ENCODE measurements at places on chromosomes 16 and 17.

DNA sequence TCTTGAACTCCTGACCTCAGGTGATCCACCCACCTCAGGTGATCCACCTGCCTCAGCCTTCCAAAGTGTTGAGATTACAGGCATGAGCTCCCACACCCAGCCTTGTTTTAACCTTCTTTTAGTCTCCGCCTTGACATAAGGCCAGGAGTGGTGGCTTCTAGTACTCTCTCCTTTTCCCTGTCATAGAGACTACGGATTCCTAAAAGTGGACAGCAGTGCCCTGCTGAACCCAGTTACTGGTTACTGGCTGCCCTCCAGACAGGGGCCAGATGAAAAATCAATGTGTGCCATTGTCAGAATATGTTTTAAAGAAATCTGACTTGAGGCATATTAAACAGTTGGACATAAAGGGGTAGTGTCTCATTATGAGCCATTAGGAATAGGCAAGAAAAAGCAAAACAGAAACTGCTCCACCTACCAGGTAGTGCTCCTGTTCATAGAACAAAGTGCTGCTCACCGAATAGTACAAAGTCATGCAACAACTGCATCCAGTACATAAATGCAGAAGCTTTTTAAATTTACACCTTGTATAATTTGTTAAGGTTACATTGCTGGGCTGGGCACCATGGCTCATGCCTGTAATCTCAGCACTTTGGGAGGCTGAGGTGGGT, 32.1 kb downstream of the TRIM25 start:
- peaks cover 5% of the 10 kb centered on the region for H3K27me3 ChIP-seq
- no peak overlapping the region for H3K27ac ChIP-seq
- H3K4me1 ChIP-seq, result peaks cover 1% of the 10 kb centered on the region
- no peak for DNase-seq

- peaks cover 24% of the 10 kb centered on the region for H3K4me1 ChIP-seq
- H3K4me3 ChIP-seq, result no peak overlapping the region
- peak overlapping the region; percentile 76 for H3K27ac ChIP-seq
- no peaks in the 10 kb centered on the region for H3K27me3 ChIP-seq
- no peaks in the 10 kb centered on the region for H3K36me3 ChIP-seq
Measured at GRCh38 chr17:66711881-66712321, 123.0 kb upstream of the CACNG5 start.

DNA sequence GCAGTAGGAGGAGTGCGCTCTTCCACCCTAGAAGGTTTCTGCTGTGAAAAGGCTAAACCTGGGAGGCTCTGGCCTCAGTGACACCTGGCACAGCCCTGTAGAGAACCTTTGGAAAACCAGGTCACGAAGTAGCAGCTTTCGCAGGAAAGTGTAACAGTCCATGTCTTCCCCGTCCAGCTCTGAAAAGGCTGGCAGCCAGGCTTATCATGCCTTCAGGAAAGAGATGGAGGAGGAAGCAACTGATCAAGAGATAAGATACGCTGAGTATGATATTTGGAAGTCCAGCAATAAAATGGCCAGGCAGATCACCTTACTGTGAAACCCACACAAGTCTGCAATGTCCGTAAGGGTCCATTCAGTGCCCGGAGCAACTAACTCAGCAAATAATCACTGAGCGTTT, 22.3 kb downstream of the TUBD1 start:
- no peak for DNase-seq
- no peak overlapping the region for H3K27ac ChIP-seq
- H3K4me1 ChIP-seq, result no peaks in the 10 kb centered on the region
- H3K27me3 ChIP-seq, result no peaks in the 10 kb centered on the region
- H3K4me3 ChIP-seq, result no peak overlapping the region

- no peaks in the 10 kb centered on the region for H3K27me3 ChIP-seq
Measured at GRCh38 chr17:78898075-78898836, 4.7 kb downstream of the CEP295NL start.

DNA sequence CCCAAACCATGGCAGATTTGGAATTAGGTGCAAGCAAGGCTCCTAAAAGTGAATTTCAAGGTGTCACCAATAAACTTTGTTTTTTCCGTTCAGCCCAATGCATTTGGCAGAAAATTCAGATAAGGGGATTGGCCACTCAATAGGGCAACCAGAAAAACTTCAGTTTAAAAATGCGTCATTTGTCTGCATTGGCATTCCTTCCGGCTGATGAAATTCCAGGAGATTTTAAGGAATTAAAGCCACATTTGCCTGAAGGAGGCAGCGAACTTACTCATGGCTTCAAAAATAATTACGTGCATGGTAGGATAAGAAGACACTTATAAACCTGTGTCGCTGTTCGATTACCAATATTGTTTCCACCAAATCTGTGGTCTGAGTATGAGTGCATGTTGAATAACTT, 151.9 kb downstream of the SALL1 start:
- no peaks in the 10 kb centered on the region for H3K4me1 ChIP-seq
- H3K4me3 ChIP-seq, result no peak overlapping the region
- no peaks in the 10 kb centered on the region for H3K27me3 ChIP-seq
- no peak for DNase-seq
- H3K27ac ChIP-seq, result no peak overlapping the region

GRCh38 chr17:68863091-68863652, 92.0 kb downstream of the ABCA8 start:
- DNase-seq, result no peak
- no peak overlapping the region for H3K4me3 ChIP-seq
- no peak overlapping the region for H3K27ac ChIP-seq
- no peaks in the 10 kb centered on the region for H3K4me1 ChIP-seq

GRCh38 chr17:68621065-68621464, 19.9 kb upstream of the FAM20A start:
- peaks cover 12% of the 10 kb centered on the region for H3K27me3 ChIP-seq
- DNase-seq, result no peak
- no peaks in the 10 kb centered on the region for H3K4me1 ChIP-seq
- no peak overlapping the region for H3K27ac ChIP-seq
- H3K4me3 ChIP-seq, result no peak overlapping the region

DNA sequence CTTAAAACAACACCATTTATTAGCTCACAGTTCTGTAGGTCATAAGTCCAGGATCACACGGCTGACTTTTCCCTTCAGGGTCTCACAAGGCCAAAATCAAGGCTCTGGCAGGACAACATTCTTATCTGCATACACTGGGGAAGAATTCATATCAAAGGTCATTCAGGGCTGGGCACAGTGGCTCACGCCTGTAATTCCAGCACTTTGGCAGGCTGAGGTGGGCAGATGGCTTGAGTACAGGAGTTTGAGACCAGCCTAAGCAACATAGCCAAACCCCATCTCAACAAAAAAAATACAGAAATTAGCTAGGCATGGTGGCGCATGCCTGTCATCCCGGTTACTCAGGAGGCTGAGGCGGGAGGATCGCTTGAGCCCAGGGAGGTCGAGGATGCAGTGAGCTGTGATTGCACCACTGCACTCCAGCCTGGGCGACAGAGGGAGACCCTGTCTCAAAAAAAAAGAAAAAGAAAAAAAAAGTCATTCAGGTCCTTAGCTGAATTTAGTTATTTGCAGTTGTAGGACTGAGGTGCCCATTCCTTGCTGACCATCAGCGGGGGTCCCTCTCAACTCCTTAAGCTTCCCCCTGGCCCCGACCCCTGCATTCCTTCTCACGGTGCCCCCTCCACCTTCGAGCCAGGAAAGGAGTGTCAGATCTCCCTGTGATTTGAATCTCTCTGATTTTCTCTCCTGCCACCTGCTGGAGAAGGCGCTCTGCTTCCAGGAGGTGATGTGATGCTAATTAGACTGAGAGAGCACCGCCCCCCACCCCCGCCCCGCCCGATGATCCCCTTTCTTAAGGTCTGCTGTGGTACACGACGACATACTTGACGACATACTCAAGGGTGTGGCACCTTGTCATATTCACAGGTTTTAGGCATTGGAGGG, 91.8 kb upstream of the CLEC18A start:
- H3K27me3 ChIP-seq, result no peaks in the 10 kb centered on the region
- DNase-seq, result no peak
- H3K4me3 ChIP-seq, result no peak overlapping the region
- no peak overlapping the region for H3K27ac ChIP-seq
- H3K36me3 ChIP-seq, result no peaks in the 10 kb centered on the region
- no peaks in the 10 kb centered on the region for H3K4me1 ChIP-seq

GRCh38 chr16:80586476-80586875, 45.7 kb downstream of the DYNLRB2 start:
- H3K4me1 ChIP-seq, result no peaks in the 10 kb centered on the region
- no peak for DNase-seq
- H3K36me3 ChIP-seq, result no peaks in the 10 kb centered on the region

DNA sequence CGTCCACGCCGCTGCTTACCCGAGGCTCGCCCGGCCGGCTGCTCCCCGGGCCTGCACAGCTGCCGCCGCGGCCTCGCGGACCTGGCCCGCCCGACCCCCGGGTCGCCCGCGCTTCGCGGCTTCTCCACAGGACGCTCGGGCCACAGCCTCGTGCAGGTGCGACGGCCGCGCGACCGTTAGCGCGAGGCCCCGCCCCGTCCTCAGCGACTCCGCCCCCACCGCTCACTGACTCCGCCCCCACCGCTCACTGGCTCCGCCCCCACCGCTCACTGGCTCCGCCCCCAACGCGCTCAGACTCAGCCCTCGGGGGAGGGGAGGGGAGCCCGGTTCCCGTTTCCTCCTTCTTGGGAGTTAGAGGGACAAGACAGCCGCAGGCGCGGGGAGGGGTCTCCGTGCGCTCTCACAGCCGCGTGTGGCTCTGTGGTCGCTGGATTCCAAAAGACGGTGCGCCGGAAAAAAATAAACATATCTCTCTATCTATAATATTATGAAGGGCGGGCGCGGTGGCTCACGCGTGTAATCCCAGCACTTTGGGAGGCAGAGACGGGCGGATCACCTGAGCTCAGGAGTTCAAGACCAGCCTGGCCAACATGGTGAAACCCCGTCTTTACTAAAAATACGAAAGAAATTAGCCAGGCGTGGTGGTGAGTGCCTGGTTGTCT, at the start of gene MEIOB:
Gene MEIOB, minus strand, starts transcription at position 191 of the 662 bp plus-strand sequence. CDS start 3,989 bp downstream, outside the sequence.
- no peaks in the 10 kb centered on the region for H3K36me3 ChIP-seq
- peak within 1 kb of the TSS; percentile 18 for H3K27ac ChIP-seq
- H3K4me3 ChIP-seq, result peak within 1 kb of the TSS; percentile 36
- peaks cover 35% of the 10 kb centered on the region for H3K27me3 ChIP-seq
- H3K4me1 ChIP-seq, result peaks cover 14% of the 10 kb centered on the region

DNA sequence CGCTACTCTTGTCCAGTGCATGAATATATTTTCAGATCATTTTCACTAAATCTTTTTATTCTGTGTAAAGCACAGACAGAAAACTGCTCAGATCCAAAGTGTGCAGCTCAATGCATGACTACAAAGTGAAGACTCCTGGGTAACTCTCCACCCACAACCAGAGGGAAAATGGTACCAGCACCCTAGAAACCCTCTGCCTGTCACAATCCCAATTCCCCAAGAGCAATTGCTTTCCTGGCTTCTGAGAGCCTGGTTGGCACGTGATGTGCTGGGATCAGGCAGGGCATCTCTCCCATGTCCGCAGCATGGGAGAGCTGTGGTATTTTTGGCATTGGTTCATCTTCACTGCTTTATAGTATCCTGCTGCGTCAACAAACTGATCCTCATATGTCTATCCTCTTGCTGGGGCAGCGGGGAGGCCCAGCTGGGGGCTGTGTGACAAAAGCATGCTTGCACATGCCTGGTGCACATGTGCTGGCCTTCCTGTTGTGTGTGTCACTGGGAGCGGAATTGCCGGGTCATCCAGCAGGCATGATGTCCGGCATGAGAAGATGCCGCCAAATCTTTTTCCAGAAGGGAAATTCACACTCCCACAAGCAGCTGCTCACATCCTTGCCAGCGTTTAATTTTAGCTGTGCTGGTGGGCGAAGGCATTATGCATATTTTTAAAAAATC, 278.9 kb upstream of the FOXF1 start:
- no peaks in the 10 kb centered on the region for H3K27me3 ChIP-seq
- H3K36me3 ChIP-seq, result no peaks in the 10 kb centered on the region
- H3K4me3 ChIP-seq, result no peak overlapping the region
- DNase-seq, result no peak

- no peak overlapping the region for H3K4me3 ChIP-seq
- H3K36me3 ChIP-seq, result no peaks in the 10 kb centered on the region
- no peaks in the 10 kb centered on the region for H3K4me1 ChIP-seq
- no peak for DNase-seq
- H3K27ac ChIP-seq, result no peak overlapping the region
Measured at GRCh38 chr16:18047761-18048160, 288.8 kb downstream of the NPIPA8 start.

- no peaks in the 10 kb centered on the region for H3K36me3 ChIP-seq
- no peak overlapping the region for H3K27ac ChIP-seq
- no peak overlapping the region for H3K4me3 ChIP-seq
- no peaks in the 10 kb centered on the region for H3K27me3 ChIP-seq
- DNase-seq, result peak; percentile 91
Measured at GRCh38 chr16:12092544-12092921, 116.0 kb downstream of the SNX29 start.

GRCh38 chr16:70694088-70694867, 8.4 kb upstream of the MTSS2 start:
- H3K27ac ChIP-seq, result peak overlapping the region; percentile 89
- DNase-seq, result peak; percentile 75
- no peak overlapping the region for H3K4me3 ChIP-seq
- H3K27me3 ChIP-seq, result no peaks in the 10 kb centered on the region

- no peak overlapping the region for H3K27ac ChIP-seq
- DNase-seq, result no peak
- H3K4me3 ChIP-seq, result no peak overlapping the region
- H3K27me3 ChIP-seq, result no peaks in the 10 kb centered on the region
- no peaks in the 10 kb centered on the region for H3K4me1 ChIP-seq
- H3K36me3 ChIP-seq, result no peaks in the 10 kb centered on the region
Measured at GRCh38 chr17:70604854-70605253, 435.5 kb downstream of the KCNJ2 start.

DNA sequence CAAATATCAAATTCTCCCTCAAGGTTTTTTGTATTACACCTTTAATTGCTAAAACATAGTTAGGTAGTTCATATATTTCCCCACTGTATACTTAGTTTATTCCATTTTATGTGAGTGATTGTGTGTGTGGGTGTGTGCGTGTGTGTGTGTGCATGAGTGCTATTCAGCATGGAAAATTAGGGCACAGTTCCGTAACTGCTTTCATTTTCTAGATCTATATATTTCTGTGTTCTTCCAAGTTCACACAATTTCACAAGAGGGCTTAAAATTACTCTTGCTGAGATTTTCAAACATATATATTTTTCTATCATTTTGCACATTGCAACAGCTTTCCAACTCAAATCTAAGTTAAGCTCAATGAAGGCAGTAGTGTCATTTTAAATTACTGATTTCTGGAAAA, 782.9 kb upstream of the SOX9 start:
- H3K27me3 ChIP-seq, result no peaks in the 10 kb centered on the region
- peak; percentile 39 for DNase-seq
- no peaks in the 10 kb centered on the region for H3K4me1 ChIP-seq
- H3K36me3 ChIP-seq, result no peaks in the 10 kb centered on the region

DNA sequence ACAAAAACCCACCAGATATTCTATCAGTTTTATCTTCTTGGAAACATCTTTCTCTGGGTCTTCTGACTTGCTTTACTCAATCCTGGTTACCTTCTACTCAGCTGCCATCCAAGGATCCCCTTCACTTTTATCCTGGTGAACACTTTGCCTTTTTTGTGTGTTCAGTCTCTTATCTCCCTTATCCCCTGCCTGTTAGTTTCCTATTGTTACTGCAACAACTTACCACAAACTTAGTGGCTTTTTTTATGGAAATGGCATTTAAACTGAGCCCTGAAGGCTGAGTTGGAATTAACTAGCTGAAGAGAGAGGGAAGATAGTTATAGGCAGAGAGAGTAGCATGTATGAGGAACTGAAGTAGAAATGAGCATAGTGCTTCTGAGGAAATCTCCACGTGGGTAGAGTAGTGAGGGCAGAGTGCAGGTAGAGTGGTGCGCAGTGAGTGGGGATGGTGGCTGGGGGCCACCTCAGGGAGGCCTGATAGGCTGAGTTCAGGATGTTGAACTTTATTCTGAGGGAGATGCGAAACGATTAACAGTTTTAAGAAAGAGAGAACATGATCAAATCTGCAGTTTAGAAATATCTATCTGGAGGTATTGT, 26.3 kb downstream of the TANGO6 start:
- H3K4me1 ChIP-seq, result no peaks in the 10 kb centered on the region
- H3K27me3 ChIP-seq, result no peaks in the 10 kb centered on the region
- no peaks in the 10 kb centered on the region for H3K36me3 ChIP-seq
- H3K27ac ChIP-seq, result no peak overlapping the region
- no peak overlapping the region for H3K4me3 ChIP-seq
- no peak for DNase-seq

Data from mesenchymal stem cell (in vitro differentiated cells and primary cell).